ENCODE measurements at places on chromosomes 1 and 21.

DNA sequence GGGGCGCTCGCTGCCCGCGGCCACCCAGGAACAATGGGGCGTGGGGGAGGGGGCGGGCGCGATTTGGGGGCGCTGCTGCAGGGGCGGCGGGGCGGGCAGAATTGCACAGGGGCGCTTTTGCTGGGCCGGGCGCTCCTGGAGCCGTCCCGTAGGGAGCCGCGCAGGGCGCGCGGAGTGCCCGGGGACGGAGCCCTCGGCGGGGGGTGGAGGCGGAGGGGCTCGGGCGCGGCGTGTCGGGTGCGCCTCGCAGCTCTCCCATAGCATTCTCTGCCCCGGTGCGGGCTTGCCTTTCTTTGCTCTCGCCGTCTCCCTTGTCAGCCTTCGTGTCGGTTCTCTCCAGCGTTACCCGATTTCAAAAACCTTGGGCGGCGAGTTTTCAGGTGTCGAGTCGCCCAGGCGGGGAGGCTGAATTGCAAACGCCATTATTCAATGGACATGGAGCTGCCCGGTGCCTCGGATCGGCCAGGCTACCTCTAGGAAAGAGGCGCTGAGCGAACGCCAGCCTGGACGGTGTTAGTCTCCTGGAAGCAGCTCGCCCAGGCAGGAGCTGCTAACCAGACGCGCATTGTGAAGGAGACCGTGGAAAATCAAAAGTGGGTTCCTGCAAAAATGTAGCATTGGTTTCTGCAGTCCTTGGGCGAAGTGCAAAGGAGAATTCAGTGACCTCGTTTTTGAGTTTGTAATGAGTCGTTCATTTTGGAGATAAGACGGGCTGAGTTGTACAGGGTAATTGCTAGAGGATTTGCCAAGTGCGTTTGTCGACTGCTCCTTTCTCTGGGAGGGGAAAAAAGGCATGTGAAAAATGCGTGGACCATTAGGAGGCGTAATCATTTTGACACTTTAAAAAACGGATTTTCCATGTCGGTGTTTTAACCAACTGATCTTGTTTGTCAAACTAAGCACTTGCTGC, 626 bp downstream of the CXADR start:
- peak; percentile 44 for DNase-seq

- no peak for DNase-seq
Measured at GRCh38 chr1:232046451-232047306, 420.1 kb downstream of the DISC1 start.

- no peak for DNase-seq
Measured at GRCh38 chr1:112522621-112523020, 13.9 kb downstream of the WNT2B start.

GRCh38 chr1:175210744-175211143, 18.2 kb upstream of the KIAA0040 start:
- no peak for DNase-seq

- no peak for DNase-seq
Measured at GRCh38 chr1:151918819-151919610, 9.7 kb upstream of the THEM4 start.

DNA sequence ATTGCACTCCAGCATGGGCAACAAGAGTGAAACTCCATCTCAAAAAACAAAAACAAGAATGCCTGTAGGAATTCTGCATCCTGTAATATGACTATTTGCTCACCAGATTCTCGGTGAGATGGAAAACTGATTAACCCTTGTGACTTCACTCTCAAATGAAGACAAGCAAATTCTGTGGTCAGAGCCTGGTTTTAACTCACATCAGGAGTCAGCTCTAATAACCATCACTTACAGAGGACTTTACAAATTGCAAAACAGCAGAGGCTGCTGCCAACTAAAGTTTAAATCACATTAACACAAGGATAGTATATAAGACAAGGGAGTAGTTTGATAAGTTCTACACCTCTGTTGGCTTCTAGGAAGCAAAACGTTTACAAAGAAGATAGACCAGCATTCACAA, 35.7 kb upstream of the FAM163A start:
- no peak for DNase-seq

GRCh38 chr1:1974834-1975233, 28.8 kb downstream of the CFAP74 start:
- no peak for DNase-seq

GRCh38 chr1:54265659-54266058, 65.7 kb downstream of the MRPL37 start:
- DNase-seq = no peak

- DNase-seq = peak; percentile 52
Measured at GRCh38 chr1:74504933-74505512, 7.4 kb downstream of the LRRC53 start.

DNA sequence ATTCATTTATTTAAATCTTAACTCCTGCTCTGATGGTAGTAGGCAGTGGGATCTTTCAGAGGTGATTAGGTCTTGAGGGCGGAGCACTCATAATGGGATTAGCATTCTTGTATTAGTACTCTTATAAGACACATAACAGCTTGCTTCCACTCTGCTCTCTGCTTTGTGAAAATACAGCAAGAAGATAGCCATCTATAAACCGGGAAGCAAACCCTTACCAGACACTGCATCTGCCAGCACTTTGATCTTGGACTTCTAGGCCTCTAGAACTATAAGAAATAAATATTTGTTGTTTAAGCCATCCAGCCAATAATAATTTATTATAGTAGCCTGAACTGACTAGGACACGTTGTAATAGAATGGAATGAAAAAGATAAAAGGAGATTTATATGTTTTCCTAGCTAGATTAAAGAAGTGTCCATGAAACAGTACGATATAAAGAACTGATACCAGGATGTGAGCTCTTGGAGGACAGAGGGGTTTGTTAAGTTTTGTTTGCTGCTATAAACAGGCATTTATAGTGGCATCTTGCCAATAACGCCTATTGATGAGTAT, 869.9 kb downstream of the MRPL39 start:
- no peak for DNase-seq

- DNase-seq = peak; percentile 44
Measured at GRCh38 chr1:94925561-94926125, 1.3 kb downstream of the CNN3 start.

DNA sequence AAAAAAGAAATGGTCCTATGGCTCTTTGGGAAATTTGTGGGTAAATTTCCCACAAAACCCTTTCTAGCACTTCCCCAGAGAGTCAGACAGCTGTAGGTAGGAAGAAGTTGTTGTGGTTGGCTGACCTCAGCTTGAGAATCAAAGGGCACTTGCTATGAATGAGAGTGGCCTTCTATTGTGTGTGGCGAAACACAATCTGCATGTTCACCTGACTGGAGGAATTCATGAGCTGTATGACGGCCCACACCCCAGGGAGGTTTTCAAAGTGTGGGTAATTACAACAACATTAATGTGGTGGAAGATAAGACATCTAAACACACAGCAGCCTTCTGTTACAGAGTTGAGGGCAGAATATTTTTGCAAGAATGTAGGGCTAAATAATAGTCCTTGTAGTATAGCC, 38.8 kb downstream of the NGF start:
- no peak for DNase-seq

DNA sequence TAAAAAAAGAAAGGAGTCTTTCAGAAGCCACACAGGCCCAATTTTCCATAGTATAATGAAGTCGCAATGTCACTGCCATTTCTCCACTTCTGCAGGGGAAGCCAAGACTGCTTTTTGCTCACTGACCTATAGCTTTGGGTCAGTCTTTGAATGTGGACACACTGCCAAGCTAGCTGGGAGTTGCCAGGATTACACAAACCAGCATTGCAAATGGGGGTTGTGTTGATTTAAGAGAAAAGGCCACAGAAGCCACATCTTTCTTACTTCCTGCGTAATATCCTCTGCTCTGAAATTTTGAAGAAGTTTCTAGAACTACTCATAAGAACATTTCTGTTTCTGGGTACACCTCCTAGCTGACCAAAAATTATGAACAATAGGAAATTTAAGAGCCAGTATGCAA, 45.8 kb upstream of the SAMSN1 start:
- DNase-seq = no peak

DNA sequence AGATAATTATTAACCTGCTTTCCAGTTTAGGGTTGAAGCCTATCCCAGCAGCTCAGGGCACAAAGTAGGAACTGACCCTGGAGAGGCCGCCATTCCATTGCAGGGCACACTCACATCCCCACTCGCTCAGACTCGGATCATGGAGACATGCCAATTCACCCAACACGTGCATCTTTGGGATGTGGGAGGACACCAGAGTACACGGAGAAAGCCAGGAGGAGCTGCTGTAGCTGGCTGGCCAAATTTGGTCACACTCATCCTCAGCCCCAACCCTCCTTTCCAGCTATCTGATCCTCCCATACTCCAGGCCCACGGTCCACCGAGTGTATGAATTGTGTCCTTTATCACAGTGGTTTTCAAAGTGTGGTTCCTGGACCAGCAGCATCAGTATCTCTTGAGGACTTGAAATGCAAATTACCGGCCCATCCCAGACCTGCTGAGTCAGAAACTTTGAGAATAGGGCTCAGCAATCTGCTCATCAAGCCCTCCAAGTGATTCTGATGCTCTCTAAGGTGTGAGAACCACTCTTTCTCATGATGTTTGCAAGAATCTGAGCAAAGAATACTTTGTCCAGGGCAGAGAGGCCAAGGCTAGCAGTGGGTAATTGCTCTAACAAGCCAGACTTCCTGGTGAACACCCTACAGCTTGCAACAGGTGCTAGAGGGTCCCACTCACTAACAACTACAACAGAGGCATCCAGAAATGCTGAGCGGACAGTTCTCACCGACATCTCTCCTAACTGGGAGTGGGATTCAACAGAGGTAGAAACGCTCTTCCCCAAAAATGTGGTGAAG, 26.3 kb downstream of the IER5 start:
- no peak for DNase-seq

GRCh38 chr1:152110365-152110859, 4.8 kb downstream of the TCHH start:
- no peak for DNase-seq

DNA sequence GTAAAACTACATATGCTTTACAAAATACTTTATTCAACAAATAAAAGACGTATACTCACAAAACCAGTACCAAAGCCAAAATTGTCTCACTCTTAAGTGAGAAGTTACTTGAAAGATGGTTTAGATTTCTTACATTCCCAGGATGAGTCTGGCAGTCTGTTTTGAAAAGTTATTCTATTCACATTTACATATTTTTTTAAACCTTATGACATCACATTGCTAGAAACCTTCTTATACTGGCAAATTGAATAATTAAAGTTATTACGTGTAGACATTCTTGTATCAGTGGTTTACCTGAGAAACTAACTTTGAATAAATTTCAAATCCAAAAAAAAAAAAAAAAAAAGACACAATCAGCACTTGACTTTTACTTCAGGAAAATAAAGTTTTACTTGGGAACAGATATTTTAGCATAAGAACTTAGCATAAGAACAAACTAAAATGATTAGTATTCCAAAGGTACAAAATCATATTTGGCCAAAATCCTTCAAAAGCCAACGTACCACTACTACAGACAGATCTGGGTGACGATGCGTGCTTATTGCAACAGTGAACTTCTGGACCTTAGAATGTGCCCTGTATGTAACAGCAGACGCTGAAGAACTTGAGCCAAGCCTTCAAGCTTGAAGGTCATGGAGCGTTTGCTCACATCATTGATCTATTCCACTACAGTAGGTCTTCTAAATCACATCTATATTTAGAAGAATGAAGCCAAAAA, 2.5 kb downstream of the CDC42BPA start:
- DNase-seq = peak; percentile 47

GRCh38 chr1:215543191-215543606, 23.9 kb upstream of the KCTD3 start:
- no peak for DNase-seq

DNA sequence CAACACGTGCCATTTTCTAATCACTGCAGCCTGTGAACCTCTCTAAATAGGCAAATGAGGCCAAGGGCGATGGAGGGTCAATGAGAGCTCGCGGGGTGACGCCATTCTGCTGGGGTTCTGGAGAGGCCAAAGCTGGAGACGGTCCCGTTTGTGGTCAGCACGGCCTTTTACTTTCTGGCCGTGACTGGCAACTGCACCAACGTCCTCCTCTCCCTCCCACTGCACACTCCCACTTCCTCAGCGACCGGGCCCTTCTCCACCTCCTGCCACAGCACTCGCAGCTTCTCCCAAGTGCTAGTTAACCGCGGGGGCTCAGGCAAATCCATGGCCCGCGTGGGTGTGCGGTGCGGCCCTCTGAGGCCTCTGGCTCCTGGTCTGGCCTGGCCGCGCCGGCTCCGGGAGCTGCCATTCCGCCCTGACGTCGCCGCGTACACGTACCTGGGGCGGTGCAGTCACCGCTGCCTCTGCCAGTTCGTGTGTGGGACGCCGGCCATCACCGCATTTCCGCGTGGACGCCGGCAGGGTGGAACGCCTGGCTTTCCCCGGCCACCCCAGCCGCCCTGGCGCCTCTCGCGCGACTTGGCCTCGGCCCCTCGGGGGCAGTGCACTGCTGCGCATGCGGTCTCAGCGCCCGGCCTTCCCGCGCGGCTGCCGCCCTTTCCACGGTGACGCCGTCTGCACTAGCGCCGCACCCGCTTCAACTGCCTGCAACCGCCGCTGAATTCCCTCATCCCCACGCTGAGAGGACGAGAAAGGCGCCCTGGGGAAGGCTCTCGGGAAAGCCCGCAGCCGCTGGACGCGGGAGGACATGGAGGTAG, 18.2 kb downstream of the OR2C3 start:
- no peak for DNase-seq

- DNase-seq = no peak
Measured at GRCh38 chr1:212614453-212615200, 6.1 kb downstream of the ATF3 start.

GRCh38 chr1:163055005-163055404, 14.2 kb upstream of the RGS4 start:
- peak; percentile 80 for DNase-seq

GRCh38 chr1:237867380-237867888, 23.3 kb downstream of the ZP4 start:
- DNase-seq = no peak

- no peak for DNase-seq
Measured at GRCh38 chr1:90513956-90514355, 203.1 kb downstream of the BARHL2 start.

- no peak for DNase-seq
Measured at GRCh38 chr1:51629918-51630317, 13.0 kb downstream of the OSBPL9 start.

DNA sequence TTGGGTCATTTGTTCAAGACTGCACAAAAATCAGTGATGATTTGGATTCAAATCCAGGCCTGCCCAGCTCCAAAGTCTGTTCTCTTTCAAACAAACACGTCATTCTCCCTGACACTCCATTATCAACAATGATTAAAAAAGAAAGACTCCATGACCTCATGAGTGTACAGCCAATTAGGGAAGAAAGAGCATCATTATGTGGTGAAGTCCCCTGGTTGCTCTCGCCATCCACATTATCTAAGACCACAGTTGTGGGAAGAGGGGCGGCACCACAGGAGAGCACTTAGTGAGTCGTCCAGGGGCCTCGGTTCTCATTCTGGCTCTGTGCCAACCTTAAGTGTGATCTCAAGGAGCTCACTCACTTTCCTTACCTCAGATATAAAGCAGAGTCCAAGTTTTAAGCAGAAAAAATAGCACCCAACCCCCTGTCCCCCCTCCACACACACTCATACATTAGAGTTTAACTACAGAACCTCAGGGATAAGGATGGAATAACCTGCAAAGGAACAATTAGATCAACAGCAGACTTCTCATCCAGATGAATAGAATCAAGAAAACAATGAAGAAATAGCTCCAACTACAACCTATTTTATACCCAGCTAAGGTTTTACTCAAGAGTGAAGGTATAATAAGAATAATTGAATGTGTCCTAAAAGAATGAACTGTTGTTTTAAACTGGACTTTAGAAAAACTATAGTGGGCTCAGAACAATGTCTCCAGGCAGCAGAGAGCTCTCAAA, 47.8 kb downstream of the COL6A1 start:
- no peak for DNase-seq

- DNase-seq = peak; percentile 17
Measured at GRCh38 chr1:157073944-157074685, 25.5 kb downstream of the ETV3L start.

Data from NCI-H2081 (cell line).